ENCODE measurements at places on chromosomes 3 and 15.

DNA sequence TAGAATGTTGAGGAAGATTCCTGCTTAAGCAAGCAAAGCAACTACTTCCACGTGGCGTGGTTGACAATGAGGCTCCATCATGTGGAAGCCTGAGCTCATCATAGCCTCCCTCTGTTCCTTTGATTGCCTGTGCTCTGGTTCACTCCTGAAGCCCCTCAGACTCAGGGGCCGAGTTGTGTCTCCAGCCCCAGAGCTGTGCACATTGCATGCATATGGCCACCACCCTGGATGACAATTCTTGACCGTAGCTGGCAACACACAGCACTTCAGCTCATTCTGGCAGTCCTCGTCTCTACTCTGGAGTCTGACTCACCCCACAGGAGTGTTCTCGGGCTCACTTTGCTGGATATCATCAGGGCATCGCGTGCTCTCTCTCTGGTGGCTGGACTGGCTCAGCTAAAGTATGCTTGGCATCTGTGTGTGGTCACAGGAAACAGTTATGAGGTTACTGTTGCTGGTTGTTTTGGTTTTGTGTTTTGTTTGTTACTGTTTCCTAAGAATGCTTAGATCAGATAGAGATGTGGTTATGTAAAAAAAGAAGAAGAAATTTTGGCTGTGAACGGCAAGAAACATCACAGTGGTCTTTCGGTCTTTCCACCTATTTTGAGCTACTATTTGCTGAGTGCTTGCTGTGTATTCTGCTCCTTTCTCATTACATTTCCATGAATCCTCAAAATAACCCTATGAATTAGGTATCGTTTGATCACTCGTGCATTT lies 41.6 kb upstream of the MRPS22 start:
- DNase-seq = no peak

- no peak for DNase-seq
Observed at GRCh38 chr3:1903111-1903510, 195.6 kb upstream of the CNTN4 start.

- no peak for DNase-seq
Observed at GRCh38 chr3:9915254-9916141, 1.4 kb upstream of the IL17RC start.

DNA sequence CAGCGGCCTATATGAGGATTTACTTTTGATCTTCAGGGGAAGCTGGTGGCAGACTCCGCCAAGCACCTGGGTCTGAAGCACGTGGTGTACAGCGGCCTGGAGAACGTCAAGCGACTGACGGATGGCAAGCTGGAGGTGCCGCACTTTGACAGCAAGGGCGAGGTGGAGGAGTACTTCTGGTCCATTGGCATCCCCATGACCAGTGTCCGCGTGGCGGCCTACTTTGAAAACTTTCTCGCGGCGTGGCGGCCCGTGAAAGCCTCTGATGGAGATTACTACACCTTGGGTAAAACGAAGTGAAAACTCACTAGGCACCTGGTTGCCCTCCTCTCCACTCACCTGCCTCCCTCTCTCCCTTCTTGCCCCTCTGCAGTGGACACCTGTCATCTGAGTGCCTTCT lies 33.8 kb upstream of the TRA2B start:
- no peak for DNase-seq

- no peak for DNase-seq
Observed at GRCh38 chr15:26686547-26687187, 86.2 kb downstream of the GABRB3 start.

GRCh38 chr15:71612397-71612722 lies 198.0 kb upstream of the NR2E3 start:
- DNase-seq = no peak

DNA sequence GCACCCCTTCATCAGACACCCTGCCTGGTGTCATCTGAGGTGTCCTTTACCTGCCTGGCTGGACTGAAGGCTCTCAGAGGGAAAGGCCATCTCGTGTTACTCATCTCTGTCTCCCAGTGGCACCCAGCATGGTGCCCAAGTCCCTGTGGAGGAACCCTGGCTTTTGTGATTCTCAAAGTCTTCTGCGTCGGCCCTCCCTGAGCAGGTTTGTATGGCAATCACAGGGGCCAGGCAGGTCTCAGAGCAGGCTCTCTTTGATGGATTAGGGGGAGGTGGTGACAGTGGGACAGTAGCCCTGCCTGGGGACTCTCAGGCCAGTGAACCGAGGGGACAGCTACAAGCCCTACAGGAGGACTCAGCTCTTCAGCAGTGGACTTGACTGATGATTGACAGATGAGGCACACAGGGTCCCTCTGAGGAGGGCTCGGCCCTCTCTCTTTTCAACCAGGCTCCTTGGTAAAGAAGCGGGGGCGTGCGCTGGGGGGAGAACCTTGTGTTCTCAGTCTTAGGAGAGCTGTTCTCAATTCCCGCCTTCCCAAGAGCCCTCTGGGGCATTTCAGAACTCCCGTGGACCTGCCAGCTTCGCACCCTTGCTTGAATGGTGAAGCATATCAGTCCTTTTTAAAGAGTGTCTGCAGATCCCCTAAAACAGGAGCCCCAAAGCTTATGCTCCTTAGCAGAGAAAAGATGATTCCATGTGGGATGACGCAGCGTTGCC lies 108.3 kb downstream of the VGLL4 start:
- no peak for DNase-seq

- no peak for DNase-seq
Observed at GRCh38 chr3:179651687-179652446, 973 bp upstream of the USP13 start.

- no peak for DNase-seq
Observed at GRCh38 chr3:131714585-131715220, 211.9 kb upstream of the MRPL3 start.

DNA sequence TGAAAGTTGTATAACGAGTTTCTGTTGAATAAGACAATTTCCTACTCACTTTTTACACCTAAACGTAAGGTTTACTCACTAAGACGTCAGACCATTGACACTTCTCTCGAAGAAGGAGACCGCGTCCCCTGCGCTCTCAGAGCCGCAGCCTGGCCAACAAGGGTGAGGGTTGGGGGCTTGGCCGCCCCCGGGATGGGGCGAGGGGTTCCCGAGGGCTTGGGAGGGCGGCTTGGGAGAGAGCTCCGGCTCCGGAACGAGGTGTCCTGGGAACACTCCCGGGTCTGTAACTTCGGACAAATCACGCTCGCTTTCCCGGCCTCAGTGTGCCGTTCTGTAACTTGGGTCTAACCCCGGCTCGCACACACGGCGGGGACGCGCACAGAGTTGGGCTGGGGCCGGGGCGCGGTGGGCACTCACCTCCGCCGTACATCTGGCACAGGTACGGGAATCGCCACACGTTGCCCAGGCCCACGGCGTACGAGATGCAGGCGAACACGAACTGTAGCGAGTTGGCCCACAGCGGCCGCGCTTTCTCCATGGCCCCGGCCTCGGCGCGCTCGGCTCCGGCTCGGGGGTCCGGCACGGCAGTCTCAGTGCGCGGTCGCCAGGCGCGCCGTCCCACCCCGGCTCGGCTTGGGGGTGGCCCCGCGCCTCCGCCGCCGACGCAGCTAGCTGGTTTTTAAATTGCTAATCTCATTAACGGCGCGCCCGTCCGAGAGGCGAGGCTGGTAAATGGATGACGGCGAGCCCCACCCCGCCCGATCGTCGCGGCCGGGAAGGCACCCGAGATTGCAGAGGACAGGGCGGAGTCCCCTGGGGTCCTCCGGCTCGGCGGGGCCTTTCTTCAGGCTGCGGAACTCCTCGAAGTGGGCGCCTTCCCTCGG lies at the start of gene SLC6A20:
SLC6A20 (minus strand) TSS at position 655 of the 884 bp plus-strand sequence; CDS start at position 538, 117 bp downstream.
- DNase-seq = no peak

- DNase-seq = no peak
Observed at GRCh38 chr15:64438653-64439447, 21.5 kb upstream of the ZNF609 start.

GRCh38 chr15:67307889-67308597 lies 53.5 kb downstream of the IQCH start:
- no peak for DNase-seq

- no peak for DNase-seq
Observed at GRCh38 chr3:76789237-76789636, 250.7 kb upstream of the ROBO2 start.

- no peak for DNase-seq
Observed at GRCh38 chr3:25178672-25179071, 249.4 kb upstream of the RARB start.

DNA sequence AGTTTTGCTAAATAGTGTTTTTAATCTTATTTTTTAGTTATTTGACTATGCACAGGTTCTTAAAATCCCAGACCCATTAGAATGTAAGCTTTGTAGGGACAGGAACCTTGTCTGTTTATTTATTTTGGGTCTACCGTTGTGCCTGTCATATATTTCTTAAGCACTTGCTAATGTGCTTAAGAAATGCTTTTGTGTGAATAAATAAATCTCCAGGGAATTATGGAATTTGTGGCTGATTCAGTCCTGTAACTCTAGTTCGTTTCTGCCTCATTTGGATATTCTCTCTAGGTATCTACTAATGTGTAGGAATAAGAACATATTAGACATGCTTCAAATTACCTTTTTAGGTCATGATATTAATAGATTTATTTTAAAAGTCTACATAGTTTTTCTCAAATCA lies 161.6 kb downstream of the LPP start:
- DNase-seq = no peak

DNA sequence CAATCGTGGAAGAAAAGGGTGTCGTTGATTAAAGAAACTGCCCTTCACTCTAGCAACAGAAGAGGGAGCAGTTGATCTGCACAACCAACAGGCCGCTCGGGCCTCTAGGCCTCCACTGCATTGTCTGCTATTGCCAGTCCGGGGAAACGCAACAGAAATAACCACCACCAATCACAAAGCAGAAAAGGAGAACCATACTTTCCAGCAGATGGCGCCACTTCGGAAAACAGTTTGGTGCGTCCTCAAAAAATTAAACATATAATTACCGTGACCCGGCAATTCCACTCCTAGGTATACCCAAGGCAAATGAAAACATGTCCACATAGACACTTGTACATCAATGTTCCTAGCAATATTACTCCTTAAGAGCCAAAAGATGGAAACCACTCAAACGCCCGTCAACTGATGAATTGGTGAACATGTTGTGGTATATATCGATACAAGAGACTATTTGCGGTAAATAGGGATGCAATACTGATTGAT lies 154.1 kb downstream of the TJP1 start:
- no peak for DNase-seq

GRCh38 chr3:180000500-180000899 lies 36.2 kb downstream of the PEX5L start:
- DNase-seq = no peak

DNA sequence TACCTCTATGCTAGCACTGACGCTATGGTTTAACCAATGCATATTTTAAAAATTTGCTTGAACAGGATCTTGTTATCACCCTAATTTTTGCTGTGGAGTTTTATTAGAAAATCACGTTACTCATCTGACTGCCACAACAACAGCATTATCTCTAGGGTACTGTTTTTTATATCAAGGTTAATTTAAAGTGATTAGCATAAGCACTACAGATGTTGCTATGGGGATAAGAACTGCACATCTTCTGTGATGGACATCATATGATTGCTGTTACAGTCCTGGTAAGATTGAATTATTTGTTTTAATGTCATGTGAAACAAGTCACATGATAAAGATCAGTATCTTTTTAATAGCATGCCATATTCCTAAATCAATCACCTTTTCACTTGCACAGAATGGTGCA lies 492.2 kb upstream of the ROBO2 start:
- no peak for DNase-seq

All from NCI-H187 (cell line).